ENCODE measurements at places on chromosomes 7 and 10.
A peak's percentile ranks its signal among the peaks of the same experiment; 100 is the strongest.

- H3K27me3 ChIP-seq, result no peaks in the 10 kb centered on the region
- H3K4me3 ChIP-seq, result no peak overlapping the region
- no peak for DNase-seq
- H3K4me1 ChIP-seq, result no peaks in the 10 kb centered on the region
Observed at GRCh38 chr10:13573960-13574359, 12.8 kb upstream of the PRPF18 start.

GRCh38 chr10:102648889-102649796 lies 4.9 kb downstream of the TRIM8 start:
- no peak for DNase-seq
- H3K4me1 ChIP-seq, result peaks cover 90% of the 10 kb centered on the region

GRCh38 chr7:46440186-46440585 lies 519.1 kb upstream of the IGFBP3 start:
- DNase-seq, result no peak
- H3K4me1 ChIP-seq, result no peaks in the 10 kb centered on the region
- H3K36me3 ChIP-seq, result no peaks in the 10 kb centered on the region
- H3K27ac ChIP-seq, result no peak overlapping the region
- no peak overlapping the region for H3K4me3 ChIP-seq

DNA sequence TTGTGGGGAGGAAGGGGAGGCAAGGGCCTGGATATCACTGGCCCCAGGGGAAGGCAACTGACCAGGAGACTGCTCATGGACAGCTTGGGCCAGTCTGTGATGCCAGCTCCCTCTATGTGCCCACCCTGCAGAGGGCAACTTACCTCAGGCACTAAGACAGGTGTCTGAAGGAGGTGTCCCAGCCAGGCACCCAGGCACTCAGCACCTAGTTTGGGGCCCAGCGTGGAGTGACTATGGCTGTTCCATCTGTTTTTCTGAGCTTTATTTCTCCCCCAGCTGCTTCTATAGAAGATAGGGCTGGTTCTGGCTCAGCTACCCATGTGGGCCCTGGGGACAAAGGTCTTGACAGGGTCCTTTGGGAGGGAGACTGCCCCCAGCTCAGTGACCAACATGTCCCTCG lies 150.6 kb upstream of the PCBD1 start:
- DNase-seq, result no peak
- no peaks in the 10 kb centered on the region for H3K27me3 ChIP-seq
- H3K4me3 ChIP-seq, result no peak overlapping the region
- no peaks in the 10 kb centered on the region for H3K4me1 ChIP-seq

- DNase-seq, result no peak
- no peak overlapping the region for H3K27ac ChIP-seq
- no peaks in the 10 kb centered on the region for H3K36me3 ChIP-seq
- no peaks in the 10 kb centered on the region for H3K4me1 ChIP-seq
- H3K27me3 ChIP-seq, result no peaks in the 10 kb centered on the region
Observed at GRCh38 chr7:91079487-91079886, 184.7 kb upstream of the FZD1 start.

DNA sequence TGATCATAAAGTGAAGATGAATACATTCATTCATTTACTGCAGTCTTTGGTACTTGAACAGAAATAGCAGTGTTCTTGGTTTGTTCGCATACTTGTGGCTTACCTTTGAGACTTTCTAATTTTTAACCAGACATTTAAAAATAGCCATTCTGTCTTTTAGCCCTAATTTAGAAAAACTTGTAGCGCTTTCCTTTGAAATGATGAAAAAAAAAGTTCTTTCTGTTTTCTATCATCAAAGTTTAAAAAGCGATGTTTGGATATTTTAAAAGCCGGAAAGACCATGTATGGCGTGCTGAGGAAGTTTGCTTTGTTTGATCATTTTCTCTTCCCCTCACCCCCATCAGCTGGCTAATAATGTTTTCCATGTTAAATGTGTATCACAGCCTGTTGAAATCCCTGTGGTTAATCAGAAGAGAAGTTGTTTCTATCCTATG lies 116.3 kb downstream of the CUX1 start:
- H3K27me3 ChIP-seq, result no peaks in the 10 kb centered on the region
- H3K4me3 ChIP-seq, result no peak overlapping the region
- no peak for DNase-seq
- no peaks in the 10 kb centered on the region for H3K36me3 ChIP-seq
- H3K4me1 ChIP-seq, result peaks cover 21% of the 10 kb centered on the region

DNA sequence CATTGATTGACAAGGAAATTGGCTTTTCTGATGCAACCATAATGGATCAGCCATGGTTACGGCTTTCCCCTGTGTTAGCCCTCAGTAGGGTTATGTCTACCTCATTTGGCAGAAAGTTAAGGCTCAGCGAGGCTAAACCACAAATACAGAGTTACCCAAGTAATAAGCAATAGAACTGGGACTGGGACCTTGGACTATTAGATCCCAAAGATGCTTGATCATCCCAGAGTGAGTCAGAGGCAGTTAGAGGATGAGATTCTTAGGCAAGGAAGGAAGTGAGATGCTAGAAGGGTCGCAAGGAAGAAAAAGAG lies 401.4 kb downstream of the TNS3 start:
- no peak overlapping the region for H3K4me3 ChIP-seq
- no peak overlapping the region for H3K27ac ChIP-seq
- no peak for DNase-seq
- H3K4me1 ChIP-seq, result no peaks in the 10 kb centered on the region
- no peaks in the 10 kb centered on the region for H3K27me3 ChIP-seq

GRCh38 chr7:101880282-101881054 lies 63.0 kb downstream of the CUX1 start:
- DNase-seq, result no peak
- H3K36me3 ChIP-seq, result no peaks in the 10 kb centered on the region
- no peaks in the 10 kb centered on the region for H3K27me3 ChIP-seq
- H3K4me1 ChIP-seq, result peaks cover 30% of the 10 kb centered on the region

DNA sequence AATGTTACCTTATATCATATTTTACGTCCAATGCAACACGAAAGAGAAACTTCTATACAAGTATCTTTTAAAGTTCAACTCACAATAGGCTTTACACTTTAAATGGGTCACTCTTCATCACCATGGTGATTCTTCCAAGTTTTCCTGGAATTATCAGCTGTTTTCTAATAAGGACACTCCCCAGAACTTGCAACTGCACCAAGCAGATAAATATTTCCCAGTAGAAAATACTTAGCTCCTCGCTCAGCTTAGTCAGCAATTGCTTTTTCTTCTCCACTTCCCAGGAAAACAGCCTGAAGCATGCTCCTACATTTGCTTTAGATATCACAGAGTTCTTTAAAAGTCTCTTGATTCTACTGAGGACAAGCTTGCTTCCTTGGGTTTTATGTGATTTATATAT lies 25.7 kb upstream of the ADD3 start:
- no peaks in the 10 kb centered on the region for H3K4me1 ChIP-seq
- H3K36me3 ChIP-seq, result no peaks in the 10 kb centered on the region
- no peak overlapping the region for H3K4me3 ChIP-seq

- H3K27me3 ChIP-seq, result no peaks in the 10 kb centered on the region
- H3K27ac ChIP-seq, result no peak overlapping the region
- H3K36me3 ChIP-seq, result no peaks in the 10 kb centered on the region
- H3K4me3 ChIP-seq, result no peak overlapping the region
Observed at GRCh38 chr7:51374936-51375335, 58.3 kb upstream of the COBL start.

- H3K27ac ChIP-seq, result peak overlapping the region; percentile 5
- H3K27me3 ChIP-seq, result no peaks in the 10 kb centered on the region
Observed at GRCh38 chr10:50260791-50261281, 9.5 kb upstream of the ASAH2 start.

DNA sequence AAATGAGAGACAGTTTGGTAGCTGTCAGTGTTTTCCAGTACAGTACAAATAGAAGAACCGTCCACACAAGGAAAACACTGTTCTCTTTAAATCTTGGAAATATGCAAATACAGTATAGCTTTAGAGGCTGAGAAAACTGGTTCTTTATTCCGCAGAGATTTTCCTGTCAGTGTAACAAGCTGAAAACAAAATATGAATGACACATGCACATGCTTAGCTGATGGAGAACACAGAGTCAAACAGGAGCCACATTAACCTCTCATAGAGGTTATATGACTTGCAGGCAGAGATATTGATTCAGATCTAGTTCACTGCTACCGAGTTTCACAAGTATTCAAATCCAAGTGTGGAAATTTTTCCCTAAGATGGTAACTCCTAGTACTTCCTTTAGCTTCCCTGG lies 135.2 kb upstream of the C1QL3 start:
- no peaks in the 10 kb centered on the region for H3K4me1 ChIP-seq
- H3K4me3 ChIP-seq, result no peak overlapping the region
- no peaks in the 10 kb centered on the region for H3K27me3 ChIP-seq

- no peaks in the 10 kb centered on the region for H3K27me3 ChIP-seq
- no peaks in the 10 kb centered on the region for H3K36me3 ChIP-seq
- peaks cover 23% of the 10 kb centered on the region for H3K4me1 ChIP-seq
- no peak for DNase-seq
- no peak overlapping the region for H3K4me3 ChIP-seq
Observed at GRCh38 chr10:24350070-24350921, 141.4 kb downstream of the KIAA1217 start.

Measured in esophagus squamous epithelium (tissue), 5 donors.